ENCODE measurements at places on chromosomes 6 and 20.

DNA sequence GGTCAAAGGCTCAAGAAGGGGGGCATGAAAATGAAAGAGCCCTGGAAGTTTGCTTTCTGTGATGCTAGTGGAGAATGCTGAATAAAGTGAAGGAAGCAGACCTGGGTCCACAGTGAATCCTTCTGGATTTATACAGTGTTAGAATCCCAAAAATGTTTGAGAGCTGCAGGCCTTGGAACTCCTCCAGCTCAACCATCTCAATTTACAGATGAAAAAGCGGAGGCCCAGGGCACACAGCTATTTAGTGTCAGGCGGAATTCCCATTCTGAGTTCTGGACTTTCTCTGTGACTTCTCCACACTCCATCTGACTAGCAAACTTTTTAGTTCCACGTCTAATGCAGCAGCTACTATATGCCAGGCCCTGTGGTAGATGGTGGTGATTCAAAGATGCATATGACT, 1.5 kb upstream of the PRSS35 start:
- DNase-seq: no peak

- no peak for DNase-seq
Observed at GRCh38 chr6:163645560-163645959, 231.0 kb downstream of the QKI start.

DNA sequence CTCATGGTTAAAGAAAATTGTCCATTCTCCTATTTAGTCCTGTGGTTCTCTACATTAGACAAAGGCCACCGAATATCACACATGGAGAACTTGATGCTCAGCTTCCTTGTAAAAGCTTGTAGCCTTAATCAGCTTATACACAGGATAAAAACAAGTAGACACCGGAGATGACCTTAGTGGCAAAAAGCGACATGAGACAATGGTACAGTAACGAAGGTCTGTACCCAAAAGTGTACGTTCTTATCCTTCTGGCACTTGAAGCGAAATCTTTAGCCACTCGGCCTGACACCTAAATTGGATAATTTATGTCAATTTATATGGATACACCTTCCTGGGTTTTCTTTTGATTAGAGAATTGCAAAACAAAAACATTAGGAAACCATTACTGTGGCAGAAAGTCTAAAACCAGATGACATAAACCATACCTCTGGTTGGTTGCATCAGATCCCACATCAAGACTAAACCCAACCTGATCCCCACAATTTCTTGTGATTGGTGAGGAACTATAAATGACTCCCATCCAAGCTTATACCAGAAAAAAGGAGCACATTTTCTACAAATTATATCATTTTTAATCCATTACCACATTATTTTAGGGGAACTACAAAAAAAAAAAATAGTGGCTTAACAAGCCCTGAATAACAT, 6.1 kb downstream of the RBM39 start:
- peak; percentile 37 for DNase-seq

DNA sequence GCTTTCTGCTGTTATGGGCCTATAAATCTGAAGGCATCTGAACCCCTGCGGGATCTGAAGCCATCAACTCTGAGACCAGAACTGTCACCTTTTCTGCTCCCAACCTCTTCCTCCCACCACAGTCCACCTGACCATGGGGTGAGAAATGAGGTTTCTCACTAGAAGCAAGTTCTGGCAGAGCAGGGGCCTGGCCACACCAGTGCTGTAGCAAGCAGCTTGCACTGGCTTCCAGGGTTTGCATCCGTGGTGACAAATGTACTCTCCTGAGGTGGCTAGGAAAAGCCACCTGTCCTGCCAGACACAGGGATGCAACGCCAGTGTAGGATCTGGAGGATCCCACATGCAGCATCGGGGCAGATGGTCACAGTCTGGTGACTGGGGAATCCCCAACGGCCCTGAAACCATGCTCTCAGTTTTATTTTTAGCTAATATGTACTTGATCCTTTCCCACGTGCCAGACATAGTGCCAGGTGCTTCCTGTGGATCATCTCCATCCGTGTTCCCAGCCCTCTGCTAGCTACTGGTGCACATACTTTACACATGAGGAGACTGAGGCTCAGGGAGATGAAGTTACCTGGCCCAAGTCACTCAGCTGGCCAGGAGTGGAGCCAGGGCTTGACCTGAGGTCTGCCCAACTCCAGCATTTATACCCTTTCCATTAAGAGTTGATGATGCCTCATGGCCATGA, 122.1 kb upstream of the SPACA1 start:
- DNase-seq: no peak

DNA sequence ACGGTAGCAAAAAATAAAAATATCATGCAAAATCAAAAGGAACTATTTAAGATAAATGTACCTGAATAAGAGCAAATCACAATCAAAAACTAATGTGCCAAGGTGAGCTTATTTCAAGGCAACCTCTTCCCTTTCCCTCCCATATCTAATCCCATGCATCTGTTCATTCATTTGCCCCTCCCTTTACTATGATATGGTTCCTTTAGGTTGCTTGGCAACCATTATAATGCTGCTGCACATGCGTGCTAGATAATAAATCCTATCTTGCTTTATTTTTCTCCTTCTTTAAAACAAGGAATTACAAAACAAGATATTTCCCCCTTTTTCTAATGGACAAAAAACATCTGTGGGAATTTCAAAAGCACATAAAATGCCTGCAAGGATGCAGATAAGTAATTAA, 318.2 kb upstream of the POU3F2 start:
- no peak for DNase-seq

- DNase-seq: no peak
Observed at GRCh38 chr6:53257001-53257400, 91.7 kb downstream of the ELOVL5 start.

DNA sequence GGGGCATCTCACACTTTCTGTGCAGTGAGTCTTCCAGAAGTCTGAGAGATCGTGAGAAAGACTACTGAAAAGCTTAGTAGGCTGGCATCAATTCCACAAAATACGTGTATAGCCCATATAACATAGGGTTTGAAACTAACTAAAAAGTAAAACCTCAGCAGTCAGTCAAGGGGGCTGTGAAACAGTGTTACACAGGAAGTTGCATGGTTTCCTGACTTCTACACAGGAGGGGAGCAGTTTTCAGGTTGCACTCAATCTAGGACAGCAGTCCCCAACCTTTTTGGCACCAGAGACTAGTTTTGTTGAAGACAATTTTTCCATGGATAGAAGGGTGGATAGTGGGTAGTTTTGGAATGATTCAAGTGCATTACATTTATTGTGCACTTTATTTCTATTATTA, 4.7 kb upstream of the LY86 start:
- DNase-seq: no peak

DNA sequence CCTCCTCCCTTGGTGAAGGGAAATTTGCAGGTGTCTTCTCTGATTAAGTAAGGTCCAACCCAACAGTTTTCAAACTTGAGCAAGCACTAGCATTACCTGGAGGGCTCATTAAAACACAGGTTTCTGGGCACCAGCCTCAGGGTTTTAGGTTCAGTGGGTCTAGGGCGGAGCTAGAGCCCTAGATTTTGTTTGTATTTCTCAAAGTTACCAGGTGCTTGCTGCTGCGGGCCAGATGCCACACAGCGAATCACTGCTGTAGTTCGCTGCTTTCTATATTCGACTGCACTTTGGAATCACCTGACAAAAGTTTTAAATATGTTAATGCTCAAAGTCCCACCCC, 869 bp downstream of the COL21A1 start:
- DNase-seq: no peak

GRCh38 chr6:11552442-11552841, 14.9 kb downstream of the TMEM170B start:
- DNase-seq: no peak

- no peak for DNase-seq
Observed at GRCh38 chr6:18186540-18187250, 31.5 kb downstream of the KDM1B start.

GRCh38 chr6:76862936-76863335, 600.4 kb downstream of the HTR1B start:
- peak; percentile 30 for DNase-seq

GRCh38 chr6:54878718-54879117, 32.1 kb downstream of the FAM83B start:
- no peak for DNase-seq

- no peak for DNase-seq
Observed at GRCh38 chr20:35030136-35030535, 62.5 kb downstream of the TRPC4AP start.

- no peak for DNase-seq
Observed at GRCh38 chr6:111793711-111794111, 79.5 kb downstream of the FYN start.

- DNase-seq: no peak
Observed at GRCh38 chr6:36826520-36827227, 12.6 kb downstream of the CPNE5 start.

DNA sequence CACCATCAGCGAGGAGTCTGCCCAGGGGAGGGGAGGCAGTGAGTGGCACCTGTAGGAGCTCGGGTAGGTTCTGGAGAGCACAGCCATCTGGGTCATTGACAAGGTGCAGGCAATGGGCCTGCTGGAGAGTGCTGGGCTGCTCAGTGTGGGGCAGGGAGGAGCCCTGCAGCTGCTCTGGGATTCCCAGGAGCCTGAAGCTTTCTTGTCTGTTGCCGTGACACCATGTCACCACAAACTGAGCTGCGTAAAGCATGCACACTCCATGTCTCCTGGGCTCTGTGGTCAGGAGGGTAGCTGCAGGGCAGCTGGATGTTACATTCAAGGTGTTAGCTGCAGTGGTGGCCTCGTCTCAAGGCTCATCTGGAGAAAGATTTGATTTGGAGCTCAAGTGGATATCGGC, 4.5 kb upstream of the SLC22A1 start:
- no peak for DNase-seq

DNA sequence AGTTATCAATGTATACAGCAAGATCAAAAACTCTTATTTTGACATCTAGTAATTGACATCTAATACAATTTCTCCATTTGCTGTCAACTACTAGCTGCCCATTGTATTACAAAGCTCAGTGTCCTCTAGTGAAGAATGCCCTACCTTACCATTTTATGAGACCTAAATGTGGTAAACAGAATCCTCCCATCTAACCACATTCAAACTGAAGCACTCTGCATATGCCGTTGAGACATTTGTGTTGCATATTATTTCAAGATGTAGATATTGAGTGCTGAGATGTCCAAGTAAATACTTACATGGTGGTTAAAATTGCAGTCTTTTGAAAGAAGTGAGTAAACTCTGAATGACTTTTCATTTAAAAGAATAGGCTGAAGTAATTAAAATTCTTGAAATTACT, 597 bp upstream of the GLYATL3 start:
- no peak for DNase-seq

- DNase-seq: no peak
Observed at GRCh38 chr6:163147994-163148393, 266.5 kb upstream of the QKI start.

- no peak for DNase-seq
Observed at GRCh38 chr6:72288592-72288991, 333.3 kb upstream of the KCNQ5 start.

GRCh38 chr6:169981969-169982368, 230.5 kb downstream of the ERMARD start:
- DNase-seq: no peak

GRCh38 chr6:87118054-87118453, 23.1 kb upstream of the CGA start:
- no peak for DNase-seq

DNA sequence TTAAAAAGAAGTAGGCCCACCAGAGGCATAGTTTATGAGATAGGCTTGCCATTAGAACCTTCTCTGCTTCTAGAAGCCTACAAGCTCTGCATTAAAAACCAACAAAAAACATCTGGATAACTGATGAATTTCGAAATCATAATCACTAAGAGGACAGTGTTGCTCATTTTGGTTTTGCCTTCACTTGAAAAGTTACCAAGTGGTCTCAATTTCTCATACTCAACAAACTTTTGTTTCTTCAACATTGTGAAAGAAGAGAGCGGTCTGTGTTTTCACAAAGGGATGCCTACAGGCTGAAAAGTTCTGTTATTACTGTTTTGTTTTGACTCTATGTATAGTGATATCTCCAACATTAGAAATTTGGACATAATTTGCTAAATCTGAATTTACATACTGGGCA, 98.9 kb downstream of the PDSS2 start:
- peak; percentile 51 for DNase-seq

DNA sequence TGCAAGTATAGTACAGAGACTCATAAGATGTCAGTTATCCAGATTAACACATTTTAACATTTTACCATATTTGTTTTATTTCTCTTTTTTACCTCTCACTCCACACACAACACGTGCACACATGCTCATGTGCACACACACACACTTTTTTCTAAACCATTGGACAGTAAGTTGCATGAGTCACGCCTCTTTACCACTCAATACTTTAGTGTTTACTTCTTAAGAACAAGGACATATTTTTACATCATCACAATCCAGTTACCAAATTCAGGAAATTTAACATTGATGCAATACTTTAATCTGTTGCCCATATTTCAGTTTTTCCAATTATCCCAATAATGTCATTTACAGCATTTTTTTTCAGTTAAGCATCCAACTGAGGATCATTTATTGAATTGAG, 109.0 kb downstream of the RIN2 start:
- peak; percentile 39 for DNase-seq

GRCh38 chr6:112956696-112957535, 609.8 kb downstream of the RFPL4B start:
- DNase-seq: peak; percentile 96

GRCh38 chr6:32932132-32932868, 8.5 kb downstream of the HLA-DMB start:
- DNase-seq: peak; percentile 63

DNA sequence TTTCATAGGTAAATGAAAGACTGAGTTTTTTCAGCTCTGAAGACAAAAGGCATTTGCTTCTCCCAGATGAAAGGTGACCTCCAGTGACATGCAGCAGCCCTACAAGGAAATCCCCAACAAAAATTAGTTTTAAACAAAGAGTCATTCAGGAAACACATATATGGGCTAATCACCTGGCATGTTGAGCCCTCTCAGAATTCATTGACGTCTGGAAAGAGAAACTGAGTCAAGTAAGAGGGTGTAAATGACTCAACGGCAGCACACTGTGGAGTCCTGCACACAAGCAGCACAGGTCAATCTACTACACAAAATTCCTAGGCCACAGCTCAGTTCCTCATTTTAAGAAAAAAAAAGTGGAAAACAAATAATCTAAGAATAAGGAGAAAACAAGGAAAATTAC, 592.3 kb downstream of the EPHA7 start:
- DNase-seq: no peak

GRCh38 chr6:43077981-43078511, 1.9 kb downstream of the PTK7 start:
- DNase-seq: no peak

GRCh38 chr6:102582569-102582968, 1189.1 kb downstream of the GRIK2 start:
- DNase-seq: no peak

GRCh38 chr6:104431096-104431495, 428.6 kb downstream of the HACE1 start:
- DNase-seq: no peak

GRCh38 chr6:5730585-5731263, 276.0 kb downstream of the NRN1 start:
- DNase-seq: peak; percentile 79

GRCh38 chr6:11525468-11526155, 11.9 kb upstream of the TMEM170B start:
- DNase-seq: peak; percentile 33

DNA sequence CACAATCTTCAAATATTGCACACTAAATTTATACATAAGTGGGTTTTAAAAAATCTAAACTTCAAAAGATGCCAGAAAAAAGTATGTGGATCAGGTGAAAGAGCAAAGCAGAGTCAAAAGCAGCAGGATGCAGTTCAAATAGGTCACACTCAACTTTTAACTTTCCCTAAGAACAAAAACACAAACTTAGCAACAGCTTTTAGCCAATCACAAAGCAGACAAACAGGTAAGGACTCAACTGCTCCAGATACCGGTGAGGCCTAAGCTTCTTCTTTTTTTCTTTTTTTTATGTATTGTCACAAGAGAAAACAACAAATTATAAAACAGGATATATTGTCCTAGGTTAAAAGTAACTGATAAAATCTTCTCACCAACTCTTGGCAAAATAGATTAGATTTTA, 74.7 kb downstream of the SESN1 start:
- no peak for DNase-seq
